ENCODE measurements at places on chromosomes 11 and 22.
A peak's percentile ranks its signal among the peaks of the same experiment; 100 is the strongest.

DNA sequence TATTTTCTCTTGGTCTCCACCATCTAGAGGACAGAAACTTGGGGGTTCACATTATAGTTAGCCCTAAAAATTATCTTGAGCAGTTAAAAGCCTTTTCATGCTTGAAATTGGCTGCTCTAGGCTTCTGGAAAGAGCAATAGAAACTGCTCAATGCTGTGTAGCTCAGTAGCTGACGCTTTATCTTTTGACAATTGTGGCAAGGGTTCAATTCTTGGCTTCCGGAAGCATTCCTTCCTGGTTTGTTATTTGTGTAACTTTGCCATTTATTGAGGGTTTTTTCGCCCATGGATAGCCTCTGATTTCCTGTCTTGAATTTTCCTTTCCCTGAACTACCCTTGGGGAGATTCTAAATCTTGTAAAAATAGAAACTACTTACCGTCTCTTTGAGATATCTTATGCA, 10.3 kb upstream of the OR56A1 start:
- no peak for DNase-seq

DNA sequence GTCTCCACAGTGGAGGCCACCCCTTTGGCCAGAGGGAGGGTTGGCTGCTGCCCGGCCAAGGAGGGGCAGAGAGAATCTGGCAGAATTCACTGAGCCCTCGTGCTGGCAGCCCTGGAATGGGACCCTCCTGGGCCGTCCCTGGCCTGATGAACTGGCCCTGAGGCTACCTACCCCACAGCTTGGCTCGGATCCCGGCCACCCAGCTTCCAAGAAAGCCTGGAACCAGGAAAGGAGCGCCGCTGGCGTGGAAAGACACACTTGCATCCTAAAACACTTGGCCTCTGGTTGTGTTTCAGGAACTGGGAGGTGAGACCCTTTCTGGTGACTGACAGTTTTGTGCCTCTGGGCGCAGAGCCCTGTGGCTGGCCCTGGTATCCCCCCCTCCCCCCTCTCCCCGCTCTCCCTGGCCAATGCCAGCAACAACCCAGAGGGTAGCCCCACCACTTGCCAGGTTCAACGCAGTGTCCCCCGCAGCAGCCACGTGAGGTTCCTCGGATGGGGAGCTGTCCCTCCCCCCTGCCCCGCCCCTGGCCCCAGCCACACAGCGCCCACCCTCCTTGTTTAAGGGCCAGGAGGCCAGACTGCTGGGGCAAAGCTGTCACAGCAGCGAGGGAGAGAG, 693 bp downstream of the NFAM1 start:
- no peak for DNase-seq

DNA sequence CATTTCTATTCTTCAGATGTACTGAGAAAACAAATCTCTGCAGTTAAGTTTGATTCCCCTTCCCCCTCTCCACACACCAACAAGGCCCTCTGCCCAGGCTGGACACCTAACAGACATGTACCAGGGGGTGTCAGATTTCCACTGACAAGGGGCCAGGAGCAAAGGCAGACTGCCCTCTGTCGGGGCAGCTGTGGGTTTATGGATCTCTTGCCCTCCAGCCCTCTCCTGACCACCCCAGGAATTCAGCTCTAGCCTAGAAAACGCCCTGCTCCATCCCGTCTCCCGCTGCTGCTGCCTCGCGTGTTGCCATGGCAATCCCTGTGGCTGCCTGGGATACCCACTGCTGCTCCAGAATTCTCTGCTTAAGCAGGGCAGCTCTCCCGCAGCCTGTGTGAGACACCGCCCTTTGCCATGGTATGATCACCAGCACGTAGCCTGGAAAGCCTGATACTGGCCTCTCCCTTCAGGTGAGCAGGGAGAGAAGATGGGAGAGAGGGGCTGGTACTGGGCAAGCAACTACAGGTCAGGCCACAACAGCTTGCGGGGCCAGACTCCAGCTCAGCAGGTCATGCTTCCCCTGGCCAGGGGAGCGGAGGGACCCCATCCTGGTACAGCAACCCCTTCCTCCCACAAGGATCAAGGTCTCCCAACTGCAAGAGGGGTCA, 41.6 kb downstream of the BUD13 start:
- no peak for DNase-seq

GRCh38 chr11:69316956-69317355, 23.0 kb downstream of the MYEOV start:
- no peak for DNase-seq

- DNase-seq: no peak
Measured at GRCh38 chr22:45942344-45942743, 34.6 kb downstream of the WNT7B start.

GRCh38 chr11:11572386-11572785, 49.4 kb downstream of the GALNT18 start:
- no peak for DNase-seq

- peak; percentile 79 for DNase-seq
Measured at GRCh38 chr11:117072517-117073461, 25.4 kb downstream of the SIK3 start.

- no peak for DNase-seq
Measured at GRCh38 chr11:81874635-81875034, 859.0 kb downstream of the FAM181B start.

- peak; percentile 53 for DNase-seq
Measured at GRCh38 chr11:43852057-43852636, 28.5 kb upstream of the ALKBH3 start.

- no peak for DNase-seq
Measured at GRCh38 chr22:44944883-44945601, 64.8 kb downstream of the PHF21B start.

DNA sequence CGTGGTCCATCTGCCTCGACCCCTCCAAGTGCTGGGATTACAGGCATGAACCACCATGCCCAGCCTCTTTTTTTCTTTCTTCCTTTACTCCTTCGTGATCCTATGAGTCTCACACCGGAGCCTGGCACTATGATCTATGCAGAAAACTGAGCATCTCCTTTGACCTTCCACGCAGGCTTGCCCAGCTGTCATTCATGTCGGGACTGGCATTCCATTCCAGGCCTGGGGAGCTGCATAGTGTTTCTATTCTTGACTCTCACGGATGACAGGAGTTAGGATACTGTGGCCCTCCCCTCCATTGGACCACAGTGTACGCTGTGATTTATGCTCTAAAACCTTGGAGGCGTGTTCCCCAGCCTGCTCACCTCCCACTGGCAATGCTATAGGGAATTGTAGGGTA, 611.8 kb downstream of the BRD1 start:
- DNase-seq: no peak

GRCh38 chr11:2890466-2891294, 5.1 kb upstream of the CDKN1C start:
- DNase-seq: no peak

GRCh38 chr22:31094021-31094551, 13.0 kb downstream of the SMTN start:
- DNase-seq: no peak

GRCh38 chr11:68270196-68271022, 1.4 kb downstream of the C11orf24 start:
- no peak for DNase-seq

DNA sequence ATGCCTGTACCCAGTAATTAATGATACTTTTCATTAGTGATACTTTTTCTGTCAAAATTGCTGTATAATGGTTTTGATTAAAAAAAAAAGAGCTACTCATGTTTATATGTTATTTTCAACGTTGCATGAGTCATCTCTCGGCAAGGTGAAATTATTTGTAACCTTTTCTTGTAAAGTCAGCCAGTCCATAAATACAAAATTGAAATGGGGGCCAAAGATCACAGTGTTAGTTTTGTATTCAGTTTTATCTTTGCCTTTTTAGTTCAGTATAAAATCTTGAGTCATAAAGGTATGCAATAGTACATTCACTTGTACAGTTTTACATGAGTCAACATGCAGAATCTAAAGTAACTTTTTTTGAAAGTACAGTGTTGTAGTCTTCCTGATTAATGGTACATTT, 4.3 kb downstream of the ARHGEF12 start:
- no peak for DNase-seq

GRCh38 chr11:13891911-13892310, 70.6 kb upstream of the SPON1 start:
- no peak for DNase-seq

GRCh38 chr22:44894321-44894720, 115.5 kb downstream of the PHF21B start:
- DNase-seq: no peak

DNA sequence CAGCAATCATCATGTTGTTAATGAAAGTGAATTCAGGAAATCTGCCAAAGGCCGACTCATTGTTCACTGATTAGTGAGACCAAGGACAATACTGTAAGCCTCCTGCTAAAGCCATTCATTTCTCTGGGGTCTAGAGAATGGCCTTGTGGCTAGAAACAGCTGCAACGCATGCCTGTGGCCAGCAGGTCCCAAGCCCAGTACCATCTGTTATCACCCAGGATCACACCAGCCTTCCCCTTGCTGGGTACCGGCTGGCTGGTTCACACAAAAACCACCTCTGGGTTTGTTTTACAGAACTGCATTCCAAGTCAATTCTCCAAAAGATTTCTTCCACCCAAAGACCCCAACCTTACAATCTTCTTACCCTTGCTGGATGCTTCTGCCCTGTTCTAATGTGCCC, 1.1 kb downstream of the PLAAT5 start:
- no peak for DNase-seq

DNA sequence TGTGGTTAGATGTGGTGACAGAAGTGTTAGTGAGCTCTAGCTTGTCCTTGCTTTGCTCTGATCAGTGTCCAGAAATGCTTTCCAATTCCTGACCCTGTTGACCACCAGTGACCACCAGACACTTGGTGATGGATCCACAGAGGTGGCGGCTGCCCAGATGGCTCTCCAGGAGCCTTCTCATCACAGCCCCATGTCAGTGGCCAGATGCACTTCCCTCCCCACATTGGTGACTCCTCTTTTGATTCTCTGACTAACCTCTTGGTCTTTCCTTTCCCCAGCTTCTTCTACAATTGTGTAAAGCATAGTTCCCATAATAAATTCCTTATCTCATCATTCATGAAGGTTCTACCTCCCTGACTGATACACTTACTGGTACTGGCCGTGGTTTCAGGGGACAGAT, 40.1 kb upstream of the CXCR5 start:
- no peak for DNase-seq

DNA sequence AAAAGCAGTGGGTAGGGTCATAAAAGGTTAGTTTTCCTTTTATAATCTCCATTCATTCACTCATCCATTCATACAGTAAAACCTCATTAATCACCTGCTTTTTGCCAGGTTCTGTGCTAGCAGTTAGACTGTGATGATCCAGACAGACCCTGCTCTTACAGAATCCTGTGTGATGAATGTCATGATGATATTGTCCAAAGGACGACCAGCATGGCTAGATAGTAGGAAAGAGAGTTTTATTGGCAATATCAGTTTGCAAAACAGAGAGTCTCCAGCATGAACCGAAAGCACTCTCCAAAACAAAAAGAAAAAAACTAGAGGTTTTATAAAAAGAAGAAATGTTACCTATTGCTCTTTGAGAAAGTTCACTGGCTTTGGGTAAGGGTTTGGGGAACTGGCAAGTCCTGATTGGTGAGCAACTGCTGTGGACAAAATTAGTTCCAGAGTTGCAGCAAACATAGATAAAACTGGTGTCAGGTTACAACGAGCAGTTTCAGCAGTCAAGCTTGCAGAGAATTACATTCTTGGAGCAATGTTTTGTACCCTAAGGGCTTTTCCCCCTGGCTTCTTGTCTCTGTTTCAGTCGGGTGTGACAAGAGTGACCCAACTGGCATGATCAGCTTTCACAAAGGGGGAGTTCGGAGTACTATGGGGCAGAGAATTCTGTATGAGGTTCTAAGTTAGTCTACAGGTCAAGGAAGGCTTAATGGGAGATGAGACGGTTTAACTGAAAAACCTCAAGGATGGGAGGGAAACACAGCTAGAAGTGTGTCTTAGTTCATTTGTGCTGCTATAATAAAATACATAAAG, 58.3 kb downstream of the HSD17B12 start:
- DNase-seq: peak; percentile 78

DNA sequence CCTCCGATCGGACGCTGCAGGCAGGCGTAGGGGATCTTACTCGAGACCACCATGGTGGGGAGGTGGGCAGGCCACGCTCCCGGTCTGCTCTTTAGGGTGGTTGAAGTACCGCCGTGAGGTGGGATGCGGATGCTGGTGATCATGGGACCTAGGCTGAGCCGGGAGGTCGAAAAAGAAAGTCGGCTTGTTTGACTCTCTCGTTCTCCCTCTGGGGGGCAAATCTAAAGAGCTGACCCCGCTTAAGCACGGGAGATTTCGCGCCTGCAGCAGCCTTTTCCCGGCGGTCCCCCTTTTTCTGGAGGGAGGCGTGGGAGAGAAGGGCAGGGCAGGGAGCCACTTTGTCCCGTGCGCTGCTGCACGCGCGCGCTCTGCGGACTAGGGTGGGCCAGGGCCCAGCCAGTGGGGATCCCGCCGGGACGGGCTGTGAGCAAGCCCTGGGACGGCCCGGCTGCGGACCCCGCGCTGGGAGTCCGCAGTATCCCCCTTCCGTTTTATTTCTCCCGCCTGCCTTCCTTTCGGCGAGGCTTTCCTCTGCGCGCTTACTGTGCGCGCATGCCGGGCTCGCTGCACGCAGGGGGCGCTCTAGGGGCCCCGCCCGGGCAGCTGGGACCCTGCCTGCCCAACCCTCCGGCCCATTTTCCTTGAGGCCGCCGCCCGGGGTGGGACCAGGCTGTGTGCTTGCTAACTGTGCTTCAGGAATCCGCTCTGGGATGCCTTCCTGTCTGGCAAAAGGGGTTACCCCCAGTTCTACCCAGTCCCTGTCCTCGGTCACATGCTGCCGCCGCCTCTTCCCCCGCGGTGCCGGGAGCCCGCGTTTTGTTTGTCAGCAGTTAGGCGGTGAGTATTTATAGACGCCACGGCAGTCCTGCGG, 81.0 kb downstream of the PRR5L start:
- no peak for DNase-seq

DNA sequence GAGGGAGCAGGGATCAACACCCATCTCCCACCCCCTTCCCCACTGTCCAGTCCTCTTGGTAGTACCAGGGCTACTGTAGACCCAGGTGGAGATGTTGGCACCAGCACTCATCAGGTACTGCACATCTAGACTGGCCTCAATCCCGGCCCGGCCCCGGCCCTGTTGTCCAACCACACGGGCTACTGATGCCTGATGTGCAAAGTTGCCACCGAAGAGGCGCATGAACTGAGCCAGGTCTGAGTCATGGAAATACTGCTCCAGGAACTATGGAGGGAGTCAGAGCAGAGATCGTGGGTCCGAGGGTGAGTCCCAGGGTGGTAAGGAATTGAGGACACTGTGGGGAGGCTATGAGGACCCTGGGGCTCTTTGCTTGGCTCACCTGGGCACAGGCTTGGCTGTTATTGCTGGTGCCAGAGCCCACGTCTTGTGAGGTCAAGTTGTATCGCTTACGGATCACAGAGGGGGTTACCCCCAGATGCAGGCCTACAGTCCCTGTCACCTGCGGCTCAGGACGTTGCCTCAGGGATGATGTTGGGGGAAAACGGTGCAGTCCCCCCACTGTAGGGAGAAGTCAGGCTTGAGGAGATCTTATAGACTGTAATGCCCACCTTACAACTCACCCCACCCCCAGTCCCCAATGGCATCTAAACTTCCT, 2.5 kb downstream of the TPP1 start:
- no peak for DNase-seq

- no peak for DNase-seq
Measured at GRCh38 chr11:111474432-111474831, 37.8 kb downstream of the BTG4 start.
